ENCODE measurements at places on chromosomes 16 and 17.

DNA sequence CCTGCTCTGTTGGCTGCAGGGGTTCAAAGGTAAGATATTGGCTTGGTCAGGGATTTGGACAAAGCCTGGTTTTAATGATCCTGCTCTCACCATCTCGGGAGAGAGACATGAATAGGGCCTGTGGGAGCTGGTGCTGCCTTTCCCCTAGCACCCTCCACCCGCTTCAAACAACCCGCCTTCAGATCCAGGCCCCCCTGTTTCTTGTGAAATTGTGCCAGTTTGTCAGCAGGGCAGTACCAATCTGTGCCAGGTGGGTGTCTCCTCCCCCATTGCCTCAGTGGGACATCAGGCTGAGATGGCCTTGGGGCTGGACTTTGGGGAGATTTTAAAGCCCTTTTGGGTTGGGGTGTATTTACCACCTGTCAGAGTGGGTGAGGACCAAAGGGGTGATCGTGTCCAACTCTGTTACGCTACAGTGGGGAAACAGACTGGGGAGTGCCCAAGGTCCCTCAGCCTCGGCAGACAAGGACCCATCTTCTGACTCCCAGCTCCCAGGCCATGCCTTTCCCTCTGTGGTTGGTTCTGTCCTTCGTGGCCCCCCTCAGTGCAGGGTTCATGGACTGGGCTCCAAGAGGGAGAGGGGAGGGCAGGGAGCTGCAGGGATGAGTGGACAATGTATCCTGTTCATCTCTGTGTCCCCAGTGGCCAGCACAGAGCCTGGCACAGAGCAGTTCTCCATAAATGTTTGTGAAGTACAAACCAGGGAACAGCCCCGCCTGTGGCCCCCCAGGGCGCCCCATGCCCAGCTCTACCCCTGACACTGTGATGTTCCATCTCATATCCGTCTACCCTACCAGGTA lies 3.3 kb downstream of the ARHGAP23 start:
- DNase-seq: no peak

- no peak for DNase-seq
Observed at GRCh38 chr17:78889531-78889930, 13.5 kb downstream of the CEP295NL start.

GRCh38 chr17:75199886-75200618 lies 5.4 kb upstream of the NUP85 start:
- DNase-seq: no peak

- no peak for DNase-seq
Observed at GRCh38 chr16:61296814-61297213, 739.4 kb downstream of the CDH8 start.

- DNase-seq: no peak
Observed at GRCh38 chr17:17243163-17243562, 6.2 kb upstream of the FLCN start.

DNA sequence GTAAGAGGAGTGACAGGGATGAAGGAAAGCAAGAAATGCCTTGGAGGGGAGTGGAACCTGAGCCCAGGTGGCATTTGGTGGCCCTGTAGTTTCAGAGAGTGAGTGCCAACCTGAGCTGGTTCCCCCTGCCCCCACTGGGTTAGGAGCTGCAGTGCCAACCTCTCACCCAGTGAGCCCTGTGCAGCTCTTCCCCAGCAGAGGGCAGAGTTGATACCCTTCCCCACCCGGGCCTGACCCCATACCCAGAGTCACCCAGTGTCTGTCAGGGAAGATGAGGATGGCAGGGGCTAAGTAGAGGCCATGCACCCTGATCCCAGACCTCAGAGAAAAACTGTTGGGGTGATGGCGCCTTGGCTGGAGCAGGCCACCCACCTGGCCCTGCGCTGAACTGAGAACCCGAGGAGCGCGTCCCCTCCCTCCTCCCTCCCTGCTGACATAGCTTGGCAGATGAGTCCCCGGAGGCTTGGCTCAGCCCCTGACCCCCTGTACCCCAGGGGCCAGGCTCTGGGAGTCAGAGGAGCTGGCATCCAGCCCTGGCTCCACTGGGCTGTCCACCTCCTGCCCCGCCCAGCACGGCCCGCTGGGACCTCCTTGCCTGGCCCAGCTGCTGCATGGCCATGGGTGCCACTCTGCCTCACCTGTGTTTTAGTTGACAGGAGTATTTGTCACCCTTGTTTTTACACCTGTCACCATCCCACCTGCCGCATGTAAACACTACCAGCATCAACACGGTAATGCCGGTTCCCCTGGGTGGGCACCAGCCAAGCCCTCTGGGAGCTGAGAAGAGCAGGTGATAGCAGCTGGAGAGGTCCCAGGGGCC lies 113.9 kb downstream of the AMFR start:
- DNase-seq: no peak

GRCh38 chr17:40110026-40110845 lies 9.8 kb upstream of the NR1D1 start:
- DNase-seq: no peak

DNA sequence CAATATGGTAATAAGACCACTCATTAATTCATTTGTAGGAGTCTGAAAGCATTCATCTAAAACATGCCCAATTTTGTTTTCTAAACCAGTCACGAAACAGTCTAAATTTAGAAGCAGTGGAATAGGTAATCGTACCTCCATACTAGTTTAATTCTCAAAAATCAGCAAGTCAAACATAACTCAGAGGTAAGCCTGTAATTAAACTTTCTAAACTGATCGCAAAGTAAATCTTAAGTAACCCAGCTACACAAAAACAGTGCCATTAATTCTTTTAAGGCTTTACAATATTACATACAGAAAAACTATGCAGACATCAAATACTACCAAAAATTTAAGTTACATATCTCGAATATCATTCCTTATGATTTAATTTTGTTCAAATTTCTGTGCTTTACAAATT lies 31.4 kb downstream of the YWHAE start:
- DNase-seq: no peak

GRCh38 chr17:63641692-63642448 lies 19.7 kb downstream of the MAP3K3 start:
- DNase-seq: peak; percentile 82

DNA sequence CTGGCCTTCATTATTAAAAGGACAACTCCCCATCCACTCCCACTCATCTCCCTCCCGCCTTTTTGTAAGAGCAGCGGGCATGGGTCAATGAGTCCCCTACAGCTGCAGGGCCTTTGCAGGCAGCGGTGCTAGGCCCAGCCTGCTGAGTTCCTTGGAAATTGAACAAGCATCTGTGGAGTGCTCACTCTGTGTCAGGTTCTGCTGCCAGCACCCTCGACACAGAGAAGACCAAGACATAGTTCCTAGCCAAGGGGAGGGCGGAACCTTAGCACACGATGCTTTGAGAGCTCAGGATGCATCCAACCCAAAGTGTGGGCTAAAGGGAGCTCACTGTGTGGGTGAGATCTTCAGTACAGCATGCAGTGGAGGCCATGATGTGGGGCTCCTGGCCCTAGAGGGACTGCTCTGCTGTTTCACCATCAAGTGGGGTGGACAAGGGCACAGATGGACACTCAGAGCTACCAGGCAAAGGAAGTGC lies 27.6 kb downstream of the RMI2 start:
- no peak for DNase-seq

- no peak for DNase-seq
Observed at GRCh38 chr17:63741143-63741407, 524 bp downstream of the STRADA start.

DNA sequence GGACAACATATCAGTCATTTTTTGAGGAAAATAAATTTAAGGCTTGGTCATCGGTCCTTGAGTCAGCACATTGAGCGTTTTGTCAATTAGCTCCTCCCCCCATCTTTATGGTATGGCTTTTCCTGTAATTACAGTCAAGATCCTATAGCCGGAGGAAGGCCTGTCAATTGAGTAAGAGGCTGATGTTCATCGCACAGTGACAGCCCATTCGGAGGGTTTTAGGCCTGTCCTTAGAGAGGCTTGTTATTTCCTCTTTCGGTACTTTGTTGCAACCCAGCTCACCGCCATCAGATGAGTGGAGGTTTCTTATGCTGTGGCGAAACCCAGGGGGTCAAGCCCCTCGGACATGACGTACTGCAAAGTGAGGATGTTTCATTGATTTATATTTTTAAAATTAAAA lies 395.2 kb downstream of the WWOX start:
- no peak for DNase-seq

DNA sequence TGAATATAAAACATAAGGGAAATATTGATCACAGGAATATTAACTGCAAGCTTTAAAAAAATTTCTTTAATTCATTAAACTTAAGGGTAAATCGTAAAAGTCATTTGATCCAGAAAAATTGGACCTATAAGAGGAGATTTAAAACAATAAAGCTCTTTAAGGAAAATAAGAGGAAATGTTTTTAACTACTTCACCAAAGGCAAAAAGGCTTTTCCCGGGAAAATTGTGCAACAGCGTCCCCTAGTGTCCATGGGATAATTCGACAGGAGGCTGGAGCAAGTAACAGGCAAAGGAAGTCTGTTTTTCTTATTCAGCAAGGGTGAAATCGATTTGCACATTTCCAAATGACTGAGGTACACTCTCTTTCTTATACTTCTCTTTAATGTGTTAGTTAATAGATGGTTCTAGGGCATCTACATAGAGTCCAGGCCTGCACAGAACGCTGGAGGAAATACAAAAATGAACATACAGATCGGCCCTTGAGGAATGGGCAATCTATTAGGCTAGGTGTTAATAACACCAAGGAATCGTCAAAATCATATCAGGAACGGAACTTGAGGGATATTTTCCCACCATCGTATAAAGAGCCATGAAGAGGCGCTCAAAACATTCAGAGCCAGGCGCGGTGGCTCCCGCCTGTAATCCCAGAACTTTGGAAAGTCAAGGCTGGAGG lies 61.4 kb downstream of the ZNF18 start:
- no peak for DNase-seq

GRCh38 chr16:2278956-2279800 lies 11.3 kb upstream of the RNPS1 start:
- no peak for DNase-seq

DNA sequence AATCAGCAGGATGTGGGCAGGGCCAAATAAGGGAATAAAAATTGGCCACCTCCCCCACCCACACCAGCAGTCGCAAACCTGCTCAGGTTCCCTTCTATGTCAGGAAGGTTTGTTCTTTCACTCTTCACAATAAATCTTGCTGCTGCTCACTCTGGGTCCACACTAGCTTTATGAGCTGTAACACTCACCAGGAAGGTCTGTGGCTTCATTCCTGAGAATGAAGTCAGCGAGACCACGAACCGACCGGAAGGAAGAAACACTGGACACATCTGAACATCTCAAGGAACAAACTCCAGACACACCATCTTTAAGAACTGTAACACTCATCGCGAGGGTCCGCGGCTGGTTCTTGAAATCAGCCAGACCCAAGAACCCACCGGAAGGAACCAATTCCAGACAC lies 115.5 kb upstream of the TBX2 start:
- DNase-seq: no peak

All from GDM1 (cell line).